Stimulated activated CD4-positive, alpha-beta T cell treated with anti-CD3 and anti-CD28 coated beads, TNF-alpha, amount 100 ng/mL, for 1 hour (primary cell): ENCODE measurements at places on chromosomes 6 and 20.

DNA sequence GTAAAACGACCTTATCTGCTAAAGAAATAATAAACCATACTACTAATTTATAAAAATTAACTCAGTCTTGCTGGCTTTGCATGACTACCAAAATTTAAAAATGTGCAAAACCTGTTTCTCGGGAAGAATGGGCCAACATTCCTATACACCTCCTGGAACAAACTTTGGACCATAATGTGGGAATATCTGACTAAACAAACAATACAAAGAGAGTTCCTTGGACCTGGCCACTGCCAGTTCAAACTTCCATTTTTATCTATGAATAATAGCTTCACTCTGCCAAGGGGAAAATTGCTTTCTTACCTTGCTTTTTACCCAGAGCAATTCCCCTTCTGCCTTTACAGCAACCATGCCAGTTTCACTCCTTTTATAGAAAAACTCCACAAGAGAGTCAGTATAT lies 38.7 kb upstream of the POU5F1 start:
- DNase-seq, result no peak

- DNase-seq, result no peak
Measured at GRCh38 chr20:20204256-20204655, 151.9 kb downstream of the CFAP61 start.

DNA sequence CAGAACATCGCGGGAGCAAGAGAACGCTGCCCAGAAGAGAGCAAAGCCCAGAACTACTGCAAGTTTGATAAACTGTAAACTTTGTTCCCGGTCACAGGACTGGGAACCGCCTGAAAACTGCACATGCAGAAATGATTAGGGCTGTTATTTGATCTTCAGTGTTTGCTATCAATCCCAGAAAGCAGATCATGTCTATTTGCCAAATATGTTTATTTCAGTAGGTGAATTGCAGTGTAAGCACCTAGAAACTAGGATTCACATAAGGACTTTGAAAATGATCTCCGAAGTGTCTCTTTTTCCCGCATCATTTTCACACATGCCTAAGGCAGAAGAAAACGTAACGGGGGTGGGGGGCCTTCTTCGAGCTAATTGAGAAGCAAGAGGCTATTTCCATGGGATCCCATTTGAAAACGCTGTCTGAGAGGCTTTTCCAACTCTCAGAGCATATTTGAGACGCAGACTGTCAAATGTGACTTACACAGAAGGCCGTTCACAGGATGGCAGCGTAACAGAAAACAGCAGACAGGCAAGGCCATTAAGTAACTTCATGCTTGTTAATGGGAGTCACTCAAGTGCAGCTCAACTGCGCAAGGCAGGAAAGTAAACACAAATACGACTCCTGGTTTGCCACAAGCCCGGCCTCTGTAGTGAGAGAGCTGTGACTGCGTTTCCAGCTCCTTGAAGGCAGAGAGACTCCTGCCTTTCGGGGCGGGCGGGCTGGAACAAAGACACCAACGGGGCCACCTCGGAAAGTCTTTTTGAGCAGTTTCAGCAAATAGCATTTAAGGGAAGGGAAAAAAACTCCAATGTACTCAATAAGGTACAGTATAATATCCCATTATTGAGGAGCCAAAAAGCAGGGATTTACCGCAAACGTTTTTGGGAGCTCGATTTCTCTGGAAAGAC lies 144.7 kb upstream of the ZNF217 start:
- DNase-seq, result no peak

- DNase-seq, result no peak
Measured at GRCh38 chr6:152207915-152208714, 400.6 kb downstream of the ESR1 start.

DNA sequence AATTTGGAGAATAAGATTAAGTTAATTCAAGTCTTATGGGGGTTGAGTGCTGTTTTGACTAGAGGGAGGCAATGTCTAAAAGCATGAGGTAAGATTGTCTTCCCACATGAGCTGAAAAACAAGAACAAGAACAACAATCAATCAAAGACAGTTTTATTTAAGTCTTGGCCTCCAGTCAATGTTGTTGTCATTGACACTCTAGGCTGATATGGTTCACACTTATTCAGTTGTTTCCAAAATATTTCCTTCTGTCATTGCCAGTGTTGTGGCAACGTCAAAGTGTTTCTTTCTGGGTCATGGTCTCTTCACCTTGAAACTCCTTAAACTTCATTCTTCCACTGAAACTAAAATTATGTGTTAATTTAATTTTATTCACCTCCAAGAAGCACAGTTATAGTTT lies 72.4 kb downstream of the GRIK2 start:
- no peak for DNase-seq

GRCh38 chr6:154314084-154314483 lies 42.5 kb downstream of the IPCEF1 start:
- no peak for DNase-seq

DNA sequence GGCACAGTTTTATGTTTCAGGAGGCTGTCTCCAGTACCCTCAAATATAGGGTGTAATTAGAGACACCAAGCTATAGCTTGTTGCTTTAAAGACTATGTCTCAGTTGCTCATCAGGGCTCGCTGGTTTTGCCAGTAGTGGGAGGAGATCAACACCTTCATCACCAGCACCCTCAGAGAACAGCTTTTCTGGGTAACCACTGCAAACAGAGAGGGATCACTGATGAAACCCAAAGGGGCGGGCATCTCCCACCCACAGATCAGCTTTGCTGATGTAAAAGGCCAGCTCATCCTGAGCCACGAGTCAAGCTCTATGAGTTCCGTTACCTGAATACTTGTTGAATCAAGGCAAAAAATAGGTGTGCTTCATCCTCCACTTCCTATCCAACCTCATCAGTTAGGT lies 187.7 kb downstream of the AIG1 start:
- no peak for DNase-seq

GRCh38 chr6:71400852-71401251 lies 112.2 kb downstream of the OGFRL1 start:
- no peak for DNase-seq

DNA sequence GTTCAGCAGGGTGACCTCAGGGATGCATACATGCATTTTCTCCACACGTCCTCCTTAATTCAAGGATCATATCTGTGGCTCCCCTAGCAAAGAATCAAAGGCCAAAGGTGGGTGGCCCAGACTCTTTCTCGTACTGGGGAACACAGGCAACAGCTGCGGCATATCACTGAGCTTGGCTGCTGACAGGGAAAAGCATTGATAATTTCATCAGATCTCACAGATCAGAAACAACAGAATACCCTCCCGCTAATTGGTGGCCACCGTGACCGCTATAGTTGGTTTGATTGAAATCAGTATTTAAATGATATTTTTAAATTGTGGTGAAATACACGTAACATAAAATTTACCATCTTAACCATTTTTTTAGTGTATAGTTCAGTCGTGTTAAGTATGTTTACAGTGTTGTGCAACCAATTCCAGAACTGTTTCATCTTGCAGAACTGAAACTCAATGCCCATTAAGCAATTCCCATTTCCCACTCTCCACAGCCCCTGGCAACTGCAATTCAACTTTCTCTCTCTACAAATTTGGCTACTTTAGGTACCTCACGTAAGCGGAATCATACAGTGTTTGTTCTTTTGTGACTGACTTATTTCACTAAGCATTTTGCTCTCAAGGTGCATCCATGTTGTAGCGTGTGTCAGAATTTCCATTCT lies 74.7 kb upstream of the TMEM170B start:
- no peak for DNase-seq

DNA sequence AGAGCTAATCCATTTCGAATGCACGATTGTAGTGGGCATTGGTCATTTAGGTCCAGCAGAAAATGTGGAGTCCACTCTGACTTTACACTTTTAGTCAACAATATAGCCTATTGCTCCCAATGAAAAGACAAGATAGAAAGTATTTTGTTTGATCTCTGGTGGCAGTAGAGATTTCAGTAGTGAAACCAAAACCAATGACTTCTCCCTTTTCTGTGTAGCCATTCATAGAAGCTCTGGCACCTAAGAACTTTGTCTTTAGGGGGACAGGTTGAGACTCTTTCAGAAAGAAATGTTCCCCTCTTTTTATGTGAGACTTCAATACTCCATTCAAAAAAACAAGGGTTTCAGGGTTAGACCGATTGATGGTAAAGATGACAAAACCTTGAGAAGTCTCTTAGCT lies 510.8 kb upstream of the POU3F2 start:
- DNase-seq, result no peak

DNA sequence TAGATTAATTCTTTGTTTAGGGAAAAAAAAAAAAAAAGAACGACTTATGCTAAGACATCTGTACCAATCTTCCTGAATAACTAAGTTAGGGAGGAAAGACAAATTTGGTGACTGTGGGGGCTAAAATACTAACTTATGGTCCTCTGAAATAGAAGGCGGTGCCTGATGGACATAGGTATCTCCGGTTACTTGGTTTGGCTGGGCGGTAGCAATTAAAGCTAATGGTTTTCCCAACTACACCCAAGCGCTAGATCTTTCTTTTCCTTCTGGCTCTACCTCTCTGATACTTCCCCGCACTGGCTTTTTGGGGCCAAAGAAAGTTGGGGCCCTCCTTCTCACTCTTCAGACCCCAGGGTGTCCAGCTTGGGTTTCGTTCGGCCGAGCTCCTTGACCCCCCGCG lies 1.0 kb upstream of the RBM24 start:
- DNase-seq, result no peak

DNA sequence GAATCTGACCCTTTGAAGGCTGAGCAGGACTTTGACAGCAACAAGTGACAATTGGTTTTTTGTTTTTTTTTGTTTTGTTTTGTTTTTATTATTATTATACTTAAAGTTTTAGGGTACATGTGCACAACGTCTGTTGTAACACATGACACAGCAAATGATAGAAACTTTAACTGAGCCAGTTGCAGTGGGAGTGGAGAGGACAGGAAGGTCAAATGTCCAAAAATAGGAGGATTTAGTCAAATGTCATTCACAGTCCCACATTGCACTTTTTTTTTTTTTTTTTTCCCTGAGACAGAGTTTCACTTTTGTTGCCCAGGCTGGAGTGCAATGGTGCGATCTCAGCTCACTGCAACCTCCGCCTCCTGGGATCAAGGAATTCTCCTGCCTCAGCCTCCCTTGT lies 223.0 kb downstream of the HIVEP2 start:
- no peak for DNase-seq

DNA sequence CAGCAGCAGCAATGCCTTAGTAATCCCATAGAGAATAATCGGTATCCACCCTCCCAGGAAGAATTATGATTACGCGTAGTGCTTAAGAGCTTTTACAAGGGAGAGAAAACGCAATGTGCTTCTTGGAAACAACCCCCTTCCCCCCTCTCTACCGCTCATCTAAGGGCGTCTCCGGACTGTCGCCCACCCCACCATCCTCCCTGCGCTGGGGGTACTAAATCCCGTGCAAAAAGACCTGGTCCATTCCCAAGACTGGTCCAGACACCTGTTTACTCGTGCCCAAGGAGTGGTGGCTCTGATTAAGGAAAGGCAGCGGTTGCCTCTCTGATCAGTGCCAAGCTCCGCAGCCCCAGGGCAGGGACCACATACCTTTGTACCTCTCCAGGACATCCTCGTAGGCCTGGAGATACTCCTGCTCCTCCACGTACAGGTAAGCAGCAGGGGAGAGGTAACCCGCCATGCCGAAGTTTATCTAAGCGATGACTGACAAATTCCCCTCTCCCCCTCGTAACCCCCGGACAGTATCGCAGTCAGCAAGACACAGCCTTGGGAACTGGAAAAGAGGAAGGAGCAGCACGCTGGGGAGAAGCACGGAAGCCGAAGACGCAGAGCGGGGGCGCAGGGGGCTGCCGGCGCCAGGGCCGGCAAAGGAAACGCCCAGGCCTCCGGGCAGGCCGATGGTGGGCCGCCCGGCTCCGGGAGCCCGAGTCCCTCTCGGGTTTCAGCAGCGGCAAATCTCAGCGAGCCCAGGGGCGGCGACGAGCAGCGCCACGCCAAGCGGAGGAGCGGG lies 112.0 kb upstream of the BEND6 start:
- DNase-seq, result no peak

- no peak for DNase-seq
Measured at GRCh38 chr6:151425561-151425960, 26.4 kb downstream of the RMND1 start.

GRCh38 chr6:12967686-12968085 lies 251.1 kb downstream of the PHACTR1 start:
- no peak for DNase-seq

GRCh38 chr6:21856456-21856825 lies 262.9 kb downstream of the SOX4 start:
- DNase-seq, result no peak

DNA sequence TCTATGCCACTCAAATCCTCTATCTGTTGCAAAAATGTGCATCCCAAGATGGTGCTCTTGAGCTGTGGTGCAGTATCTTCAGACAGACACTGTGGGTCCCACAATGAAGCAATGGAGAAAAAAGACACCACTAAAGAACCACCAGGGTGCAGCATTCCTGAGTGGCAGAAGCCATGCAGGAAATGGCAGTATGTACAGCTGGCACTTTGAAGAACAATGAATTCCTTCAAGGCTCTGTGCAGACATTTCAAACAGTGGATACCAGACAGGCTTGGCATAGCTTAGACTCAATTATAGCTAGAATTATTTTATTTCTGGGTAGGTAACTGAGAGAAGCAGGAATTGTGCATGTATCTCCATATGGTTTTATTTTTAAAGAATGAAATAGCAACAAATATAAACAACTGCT lies 24.0 kb upstream of the HDAC2 start:
- DNase-seq, result no peak

- DNase-seq, result no peak
Measured at GRCh38 chr6:155245193-155245592, 18.6 kb upstream of the CLDN20 start.

DNA sequence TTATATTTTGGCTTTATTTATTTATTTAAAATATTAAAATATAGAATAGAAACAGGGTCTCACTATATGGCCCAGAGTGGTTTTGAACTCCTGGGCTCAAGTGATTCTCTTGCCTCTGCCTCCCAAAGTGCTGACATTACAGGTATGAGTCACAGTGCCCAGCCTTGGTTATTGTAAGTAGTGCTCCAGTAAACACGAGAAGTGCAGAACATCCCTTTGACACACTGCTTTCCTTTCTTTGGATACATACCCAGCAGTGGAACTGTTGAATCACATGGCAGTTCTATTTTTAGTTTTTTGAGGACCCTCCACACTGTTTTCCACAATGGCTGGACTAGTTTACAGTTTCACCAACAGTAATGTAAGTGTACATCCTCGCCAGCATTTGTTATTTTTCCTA lies 203.9 kb downstream of the PHF3 start:
- DNase-seq, result no peak

DNA sequence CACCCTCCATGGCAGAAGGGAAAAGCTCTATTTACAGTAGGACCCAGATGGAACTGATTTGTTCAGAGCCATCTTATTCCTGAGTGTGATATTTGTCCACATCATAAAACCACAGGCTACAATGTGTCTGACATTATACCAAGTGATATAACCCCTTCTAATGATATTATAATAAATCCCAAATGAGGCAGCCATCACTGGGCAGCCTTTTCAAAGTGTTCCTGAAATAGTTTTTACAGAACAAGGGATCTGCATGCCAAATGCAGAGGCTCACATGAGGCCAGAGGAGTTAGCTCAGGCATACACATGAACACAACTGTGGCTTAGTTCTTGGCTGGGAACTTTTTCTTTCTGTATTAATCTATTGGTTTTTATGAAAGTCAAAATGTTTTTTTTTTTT lies 207.7 kb downstream of the MAFB start:
- no peak for DNase-seq

- DNase-seq, result no peak
Measured at GRCh38 chr20:14881518-14881917, 544.1 kb upstream of the FLRT3 start.
